Hepatic stellate cell (primary cell): ENCODE measurements at places on chromosomes 13 and 19.

DNA sequence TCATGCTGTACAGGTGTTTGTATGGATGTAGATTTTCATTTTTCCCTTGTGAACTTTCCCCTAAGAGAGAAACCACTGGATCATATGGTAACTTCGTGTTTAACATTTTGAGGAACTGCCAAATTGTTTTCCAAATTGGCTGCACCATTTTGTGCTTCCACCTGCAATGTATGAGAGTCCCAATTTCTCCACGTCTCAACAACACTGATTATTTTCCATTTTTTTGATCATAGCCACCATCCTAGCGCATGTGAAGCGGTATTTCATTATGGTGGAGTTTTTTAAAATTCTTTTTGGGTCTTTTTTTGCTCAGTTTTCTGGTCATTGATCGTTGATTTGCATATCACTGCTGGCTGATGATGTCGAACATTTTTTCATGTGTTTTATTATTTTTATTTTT, 5.0 kb downstream of the NDUFA13 start:
- DNase-seq = no peak

- DNase-seq = no peak
These were observed 5.4 kb upstream of the JSRP1 start for GRCh38 chr19:2261438-2262172.

DNA sequence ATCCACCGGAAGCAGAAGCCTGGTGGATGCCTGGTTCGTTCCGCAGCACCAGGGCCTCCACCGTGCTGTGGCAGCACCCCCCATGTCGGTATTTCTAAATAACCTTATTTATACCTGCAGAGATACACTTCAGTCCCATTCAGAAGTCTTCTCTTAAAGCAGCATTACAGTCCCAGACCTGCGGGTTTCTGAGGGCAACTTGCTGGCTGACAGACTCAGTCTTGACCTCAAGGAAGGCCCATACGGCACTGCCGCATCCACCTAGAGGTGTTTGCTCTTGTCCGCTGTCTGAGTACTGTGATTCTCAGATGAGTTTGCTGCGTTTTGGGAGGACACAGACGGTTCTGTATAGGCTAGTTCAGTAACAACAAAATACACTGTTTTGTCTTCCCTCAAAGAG, 16.9 kb upstream of the TEX29 start:
- no peak for DNase-seq

DNA sequence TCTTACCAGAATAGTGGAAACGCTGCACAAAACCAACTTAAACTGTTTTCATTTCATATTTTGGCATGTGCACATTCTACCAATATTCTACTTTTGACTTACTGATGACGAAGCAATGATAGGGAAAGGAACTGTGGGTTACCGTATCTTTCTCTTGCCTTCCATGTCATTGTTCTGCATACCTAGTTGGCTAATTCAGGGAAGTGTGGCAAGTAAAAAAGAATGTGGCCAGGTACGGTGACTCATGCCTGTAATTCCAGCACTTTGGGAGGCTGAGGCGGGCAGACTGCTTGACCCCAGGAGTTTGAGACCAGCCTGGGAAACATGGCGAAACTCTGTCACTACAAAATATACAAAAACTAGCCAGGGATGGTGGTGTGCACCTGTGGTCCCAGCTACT, 108.2 kb downstream of the SIPA1L3 start:
- DNase-seq = no peak

GRCh38 chr13:62038214-62038613, 622.6 kb upstream of the PCDH20 start:
- no peak for DNase-seq

DNA sequence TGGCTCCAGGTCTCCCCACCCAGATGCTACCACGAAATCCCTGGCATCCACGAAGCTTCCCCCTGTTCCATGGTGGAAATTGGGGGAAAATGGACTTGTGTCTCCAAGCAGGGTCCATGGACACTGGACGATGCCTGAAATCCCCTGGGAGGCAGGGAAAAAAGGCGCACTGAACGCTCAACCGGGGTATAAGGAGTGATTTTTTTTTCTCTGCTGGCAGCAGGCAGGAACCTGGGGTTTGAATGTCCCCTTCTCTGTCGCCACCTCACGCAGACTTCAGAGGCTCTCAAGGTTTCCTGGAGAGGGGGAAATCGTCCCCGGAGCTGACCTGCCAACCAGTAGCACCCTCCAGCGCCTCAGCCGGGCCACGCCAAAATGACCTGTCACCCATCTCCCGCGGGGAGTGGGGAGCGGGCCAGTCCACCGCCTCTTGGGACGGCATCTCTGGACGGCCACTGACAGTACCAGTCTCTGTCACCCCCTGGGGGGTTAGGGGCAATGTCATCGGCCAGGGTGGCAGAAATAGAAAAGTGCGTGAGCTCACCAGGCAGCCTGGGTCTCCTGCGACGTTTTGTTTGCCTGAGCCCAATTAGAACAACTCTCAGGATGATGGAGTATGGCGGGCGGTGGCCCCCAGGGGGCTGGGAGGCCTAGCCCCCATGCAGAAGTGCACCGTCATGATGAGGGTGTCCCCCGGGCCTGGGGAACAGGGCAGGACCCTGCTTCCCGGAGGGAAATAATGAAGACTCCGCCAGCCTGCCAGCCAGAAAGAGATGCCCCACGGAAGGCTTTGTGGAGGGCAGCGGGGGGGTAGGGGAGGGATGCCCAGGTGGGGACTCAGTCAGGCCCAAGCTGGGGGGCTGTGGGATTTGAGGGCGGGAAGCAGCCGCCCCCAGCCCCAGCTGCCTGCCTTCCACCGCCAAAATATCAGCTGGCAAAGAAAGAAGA, 2.6 kb downstream of the PTPRS start:
- no peak for DNase-seq

DNA sequence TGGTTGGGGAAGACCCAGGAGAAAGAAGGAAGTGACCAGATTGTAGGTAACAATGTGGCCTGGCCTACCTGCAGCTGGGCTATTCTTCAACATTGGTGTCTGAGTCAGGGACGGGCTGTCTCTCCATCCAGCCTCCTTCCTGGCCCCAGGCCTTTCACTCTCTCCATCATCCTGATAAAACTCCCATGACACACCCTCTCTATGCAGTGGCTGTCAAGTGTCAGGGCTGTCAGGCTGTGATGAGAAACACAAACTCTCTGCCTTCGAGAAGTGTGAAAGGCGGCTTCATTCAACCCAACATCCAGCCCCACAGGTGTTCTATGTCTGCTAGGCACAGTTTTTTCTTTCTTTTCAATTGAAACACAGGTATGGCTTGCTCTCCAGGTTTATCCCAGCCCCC, 153.3 kb upstream of the VSTM2B start:
- DNase-seq = no peak

- DNase-seq = no peak
These were observed 8.7 kb downstream of the SBK2 start for GRCh38 chr19:55528030-55528803.

GRCh38 chr13:112873851-112874750, 94.9 kb upstream of the MCF2L start:
- DNase-seq = peak; percentile 88

GRCh38 chr19:10085641-10086590, at the start of gene SHFL:
Gene SHFL (plus strand): TSS chr19:10086317. CDS start chr19:10086428, 111 bp downstream.
- DNase-seq = peak; percentile 93

DNA sequence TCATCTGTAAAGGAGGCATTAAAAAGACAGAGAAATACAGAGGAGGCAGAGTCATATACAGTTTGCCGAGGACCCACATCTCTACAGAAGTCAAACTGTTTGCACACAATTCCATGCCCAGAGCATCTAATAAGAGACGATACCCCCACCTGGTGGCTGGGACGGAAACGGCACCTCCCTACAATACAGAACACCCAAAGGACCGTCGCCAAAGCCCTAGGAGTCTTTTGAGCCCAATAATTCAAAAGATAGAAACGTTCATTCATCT, 703 bp upstream of the PLEKHG2 start:
- peak; percentile 86 for DNase-seq

DNA sequence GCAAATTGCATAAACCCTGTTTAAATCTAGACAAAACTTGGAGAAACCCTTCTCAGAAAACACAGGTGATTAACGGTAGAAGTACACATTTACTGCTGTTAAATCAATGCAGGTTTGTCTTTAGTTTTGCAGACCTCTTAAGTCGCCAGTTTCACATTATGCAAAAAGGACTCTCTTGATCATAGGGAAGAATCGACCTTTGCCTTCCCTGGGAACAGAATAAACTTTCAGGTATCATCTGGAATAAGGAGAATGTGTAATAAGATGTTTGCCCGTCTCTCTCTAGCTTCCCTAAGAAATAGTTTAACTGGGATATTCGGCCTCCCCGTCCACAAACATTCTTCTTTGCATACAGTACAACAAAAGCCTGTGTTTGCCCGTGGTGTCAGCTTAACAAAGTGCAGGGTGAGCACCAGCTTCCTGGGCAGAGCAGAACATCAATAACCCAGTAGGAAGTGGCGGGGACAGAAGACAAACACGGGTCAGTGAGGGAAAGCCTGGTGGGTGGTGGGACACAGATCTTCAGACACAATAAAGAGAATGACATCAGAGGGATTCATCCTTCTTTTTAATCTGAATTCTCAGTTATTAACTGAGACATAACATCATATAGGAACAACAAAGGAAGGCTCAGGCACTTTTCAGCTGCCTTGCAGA, 1077.7 kb upstream of the SLC10A2 start:
- DNase-seq = no peak

DNA sequence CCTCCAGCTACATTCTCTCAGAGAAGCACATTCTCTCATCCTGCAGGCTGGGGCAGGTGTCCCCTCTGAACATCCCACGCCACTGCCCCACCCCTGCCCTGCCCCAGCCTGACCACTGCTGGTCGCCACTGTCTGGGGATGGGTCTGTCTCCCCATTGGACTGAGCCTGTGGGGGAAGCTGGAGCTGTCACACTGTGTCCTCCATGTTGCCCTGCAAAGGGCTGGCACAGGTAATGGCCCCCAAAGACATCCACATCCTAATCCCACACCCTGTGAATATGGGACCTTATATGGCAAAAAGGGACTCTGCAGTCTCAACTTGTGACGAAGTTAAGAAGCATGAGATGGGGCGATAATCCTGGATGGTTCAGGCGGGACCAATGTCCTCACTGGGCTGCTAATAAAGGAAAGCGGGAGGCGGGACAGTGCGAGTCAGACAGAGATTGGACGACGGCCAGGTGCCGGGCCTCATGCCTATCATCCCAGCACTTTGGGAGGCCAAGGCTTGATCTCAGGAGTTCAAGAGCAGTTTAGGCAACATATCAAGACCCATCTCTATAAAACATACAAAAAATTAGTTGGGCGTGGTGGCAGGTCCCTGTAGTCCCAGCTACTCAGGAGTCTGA, 9.1 kb downstream of the AP2S1 start:
- DNase-seq = peak; percentile 86

- DNase-seq = no peak
These were observed 2.2 kb downstream of the GPR32 start for GRCh38 chr19:50772476-50772875.

DNA sequence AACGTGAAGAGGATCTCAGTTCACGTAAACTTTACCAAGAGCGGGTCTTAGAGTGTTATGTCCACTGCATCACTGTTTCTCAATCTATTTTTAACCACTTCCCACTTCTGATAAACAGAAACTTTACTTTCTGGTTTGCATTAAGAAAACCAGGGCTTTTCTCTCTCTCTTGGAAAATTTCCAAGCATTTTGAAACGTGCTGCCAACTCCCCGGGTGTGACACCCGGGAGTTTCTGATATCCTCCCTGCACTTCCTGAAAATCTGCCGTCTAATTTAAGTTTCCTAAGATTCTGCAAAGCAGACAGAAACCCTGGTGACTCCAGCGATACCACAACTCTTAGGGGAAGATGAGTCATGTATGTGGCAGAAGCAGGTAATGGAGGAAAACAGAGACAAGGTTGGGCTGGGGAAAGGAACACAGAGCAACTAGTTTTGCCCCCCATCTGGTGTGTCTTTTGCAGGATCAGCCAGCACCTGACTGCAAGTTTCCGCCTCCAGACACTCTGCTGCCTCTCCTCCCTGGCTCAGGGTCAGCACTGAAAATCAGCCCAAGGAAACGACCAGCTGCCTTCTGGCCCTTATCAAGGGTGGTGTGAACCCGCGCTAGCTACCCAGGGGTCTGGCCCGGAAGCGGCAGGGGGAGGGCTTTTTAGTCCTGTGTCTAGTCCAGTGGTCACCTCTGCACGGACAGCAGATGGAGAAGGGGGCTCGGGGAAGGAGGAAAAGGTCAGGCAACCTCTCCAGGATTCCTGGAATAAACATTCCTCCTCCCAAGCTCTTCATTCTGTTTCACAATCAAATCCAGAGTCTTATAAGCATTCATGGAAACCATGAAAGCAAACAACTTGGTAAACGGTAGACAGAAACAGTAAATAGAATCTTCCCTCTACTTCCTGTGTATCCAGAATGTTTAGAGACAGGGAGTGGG, 11.3 kb upstream of the FFAR2 start:
- DNase-seq = no peak

DNA sequence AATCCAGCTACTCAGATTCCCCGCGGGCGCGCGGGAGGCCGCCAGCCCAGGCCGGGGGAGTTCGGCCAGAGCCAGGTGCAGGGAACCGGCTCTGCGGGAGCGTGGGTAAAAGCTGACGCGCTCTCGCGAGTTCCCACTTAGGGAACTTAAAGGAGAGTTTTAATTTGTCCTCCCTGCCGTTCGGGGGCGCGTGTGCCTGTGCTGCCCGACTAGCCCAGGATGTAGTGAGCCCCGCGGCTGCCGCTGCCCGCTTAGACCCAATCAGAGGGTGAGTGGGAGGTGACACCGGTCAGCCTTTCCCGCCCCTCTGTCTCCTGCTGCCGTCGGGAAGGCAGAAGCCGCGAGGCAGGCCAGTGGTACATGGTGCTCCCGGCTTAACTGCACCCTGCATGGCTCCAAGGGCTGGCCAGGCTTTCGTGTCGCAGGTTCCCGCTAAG, 36.0 kb upstream of the NEK3 start:
- DNase-seq = peak; percentile 53

DNA sequence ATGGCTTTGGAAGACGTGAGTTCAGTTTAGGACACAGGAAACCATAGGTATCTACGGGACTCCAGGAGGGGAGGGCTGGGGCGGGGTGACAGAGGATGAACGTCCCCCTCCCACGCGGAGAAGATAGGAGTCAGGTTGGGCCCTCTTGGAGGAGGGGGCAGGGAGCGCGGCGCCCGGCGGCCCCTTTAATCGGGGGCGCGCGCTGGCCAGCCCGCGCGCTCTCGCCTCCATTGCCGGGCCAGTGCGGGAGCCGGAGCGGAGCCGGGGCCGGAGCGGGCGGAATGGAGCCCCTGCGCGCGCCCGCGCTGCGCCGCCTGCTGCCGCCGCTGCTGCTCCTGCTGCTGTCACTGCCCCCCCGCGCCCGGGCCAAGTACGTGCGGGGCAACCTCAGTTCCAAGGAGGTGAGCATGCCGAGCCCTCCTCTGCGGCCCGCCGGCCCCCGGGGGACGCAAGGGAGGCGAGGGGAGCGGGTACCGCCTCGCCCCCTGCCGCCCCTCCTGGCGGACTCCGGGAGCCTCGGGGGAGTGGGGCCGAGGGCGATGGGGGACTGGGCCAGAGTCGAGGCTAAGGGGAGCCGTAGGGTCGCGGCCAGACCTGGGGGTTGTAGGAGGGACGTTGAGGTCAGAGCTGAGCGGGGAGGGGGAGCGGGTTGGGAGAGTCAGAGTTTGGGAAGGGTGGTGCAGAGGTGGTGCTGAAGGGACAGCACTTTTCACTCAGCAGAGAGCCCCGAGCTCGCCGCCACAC, at the start of gene TMEM145:
TSS of gene TMEM145 (plus strand) at position 214 of the 744 bp plus-strand sequence. CDS start at position 282, 68 bp downstream.
- peak; percentile 88 for DNase-seq
